ENCODE measurements at places on chromosomes 1 and 21. TPM values are rescaled to one million over a fixed set of nuclear protein-coding genes. Genes with fewer than 3 reads are reported as not detected.

SLC5A9 gene
- 0.47 TPM for total RNA-seq

VSIG8 gene
- total RNA-seq: not detected

SLC45A3 gene
- total RNA-seq: 6.3 TPM

TMEM269 gene
- total RNA-seq: 0.17 TPM

KIF14 gene
- 0.71 TPM for total RNA-seq

TMEM52 gene
- 1.2 TPM for total RNA-seq

SOAT1 gene
- total RNA-seq: 102 TPM

SPRR5 gene
- not detected for total RNA-seq

ADAM30 gene
- total RNA-seq: not detected

FALEC gene
- total RNA-seq: not detected

ASPM gene
- total RNA-seq: 1.1 TPM
